ENCODE measurements at places on chromosomes 12 and 14.

DNA sequence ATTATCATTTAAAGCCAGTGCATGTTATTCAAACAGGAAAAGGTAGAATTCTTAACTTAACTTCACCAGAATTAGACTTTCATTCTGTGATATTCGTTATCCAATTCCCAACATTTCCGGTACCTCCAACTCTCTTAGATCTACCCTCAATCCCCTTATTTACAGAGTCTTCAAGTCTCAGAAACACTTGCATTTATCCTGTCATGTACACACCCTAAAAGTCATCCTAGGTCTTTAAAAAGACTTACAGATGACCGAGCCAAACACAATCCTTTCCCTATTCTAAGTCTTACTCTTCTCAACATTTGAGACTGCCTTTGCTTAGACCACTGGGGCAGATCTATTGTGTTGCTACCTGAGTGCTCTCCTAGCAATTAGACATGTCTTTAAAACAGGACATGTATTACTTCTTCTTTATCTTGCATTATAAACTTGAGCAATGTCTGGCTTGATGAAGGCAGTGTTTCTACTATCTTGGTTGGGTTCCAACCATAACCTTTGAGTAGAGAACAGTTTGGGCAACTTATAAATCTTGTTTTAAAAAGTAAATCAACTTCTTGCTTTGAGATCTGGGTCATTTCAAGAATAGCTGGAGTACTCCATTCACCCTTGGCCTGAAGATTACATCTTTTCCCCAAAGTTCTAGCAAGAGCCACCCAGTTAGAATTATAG lies 140.6 kb upstream of the PLEKHG7 start:
- DNase-seq = no peak

DNA sequence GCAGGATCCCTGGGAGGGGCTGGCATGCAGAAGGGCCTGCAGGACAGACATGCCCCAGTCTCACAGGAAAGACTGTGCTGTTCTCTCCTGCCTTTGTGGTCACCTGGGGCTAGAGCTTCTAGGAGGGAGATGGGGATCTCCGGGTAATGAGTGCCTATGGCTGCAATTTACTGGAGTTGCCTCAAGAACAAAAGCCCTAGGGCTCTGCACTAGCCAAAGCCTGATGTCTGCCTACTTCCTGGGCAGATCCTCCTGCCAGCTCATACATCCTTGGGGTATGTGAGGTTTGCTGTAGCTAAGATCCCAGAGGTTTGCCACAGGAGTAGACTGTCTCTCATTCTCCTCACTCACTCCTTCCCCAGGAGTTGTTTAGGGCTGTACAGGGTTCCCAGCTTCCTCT lies 106.9 kb upstream of the PPFIA2 start:
- DNase-seq = no peak

DNA sequence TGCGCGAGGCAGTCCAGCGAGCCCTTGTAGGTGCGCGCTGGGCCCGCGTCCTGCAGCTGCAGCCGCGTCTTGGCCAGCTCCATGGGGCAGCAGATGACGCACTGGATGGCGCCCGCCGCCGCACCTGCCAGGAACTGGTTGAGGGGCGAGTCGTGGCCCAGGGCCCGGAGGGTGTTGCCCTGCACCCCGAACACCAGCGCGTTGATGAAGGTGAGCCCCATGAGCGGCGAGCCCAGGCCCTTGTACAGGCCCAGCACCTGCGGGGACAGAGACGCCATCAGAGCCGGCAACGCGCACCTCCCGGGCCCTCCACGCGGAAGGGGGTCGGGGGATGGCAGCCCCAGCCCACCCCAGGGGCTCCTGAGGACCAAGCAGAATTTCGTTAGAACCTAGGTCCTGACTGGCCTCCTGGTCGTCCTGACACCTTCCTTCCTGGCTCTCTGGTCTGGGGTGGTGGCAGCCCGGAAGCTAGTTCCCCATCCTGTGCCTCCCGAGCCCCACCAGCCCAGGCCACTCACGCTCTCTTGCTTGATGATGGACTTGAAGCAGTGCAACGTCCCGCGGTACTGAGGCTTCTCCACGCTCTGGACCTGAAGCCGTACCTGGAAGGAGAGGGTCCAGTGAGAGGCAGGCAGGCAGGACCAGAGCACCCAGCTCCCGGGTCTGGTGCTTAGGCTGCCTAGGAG lies 13.3 kb downstream of the SLC25A29 start:
- no peak for DNase-seq

GRCh38 chr14:44763356-44763755 lies 198.4 kb downstream of the KLHL28 start:
- no peak for DNase-seq

DNA sequence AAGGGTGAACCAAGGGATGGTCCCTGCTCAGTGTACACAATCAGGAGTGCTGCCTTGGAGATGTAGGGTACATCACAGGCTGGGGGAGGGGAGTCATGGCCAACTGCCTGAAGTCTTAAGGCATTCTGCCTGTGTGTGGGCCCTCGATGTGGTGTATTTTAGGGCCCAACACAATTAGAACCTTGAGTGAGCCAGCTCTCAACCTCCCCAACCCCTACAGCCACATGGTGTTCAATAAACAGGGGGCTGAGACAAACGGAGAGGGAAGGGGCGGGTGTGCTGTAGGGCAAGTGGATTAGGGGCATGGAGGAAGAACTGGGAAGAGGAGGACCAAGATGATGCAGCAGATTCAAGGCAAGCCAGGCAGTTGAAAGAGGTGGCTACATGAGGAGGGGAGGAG lies 8.6 kb upstream of the CHD4 start:
- DNase-seq = no peak

DNA sequence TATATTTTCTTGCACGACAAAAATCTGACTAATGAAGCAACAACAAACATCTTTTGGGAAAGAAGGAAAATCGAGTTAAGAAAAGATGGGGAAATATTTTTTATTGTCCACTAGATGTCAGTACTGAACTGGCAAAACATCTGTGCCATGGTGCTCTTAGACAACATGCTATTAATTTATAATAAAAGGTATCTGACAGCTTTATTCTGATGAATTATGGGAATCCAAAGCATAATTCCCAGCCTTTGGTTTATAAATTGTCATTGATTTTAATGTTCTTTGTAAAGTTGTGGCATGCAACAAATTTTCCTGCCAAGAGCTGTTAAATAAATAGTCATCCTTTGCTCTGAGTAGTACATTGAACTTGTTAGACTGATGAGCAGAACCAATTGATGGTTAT lies 231.2 kb downstream of the ETNK1 start:
- DNase-seq = no peak

- DNase-seq = no peak
Observed at GRCh38 chr14:54567224-54567638, 303 bp downstream of the SAMD4A start.

DNA sequence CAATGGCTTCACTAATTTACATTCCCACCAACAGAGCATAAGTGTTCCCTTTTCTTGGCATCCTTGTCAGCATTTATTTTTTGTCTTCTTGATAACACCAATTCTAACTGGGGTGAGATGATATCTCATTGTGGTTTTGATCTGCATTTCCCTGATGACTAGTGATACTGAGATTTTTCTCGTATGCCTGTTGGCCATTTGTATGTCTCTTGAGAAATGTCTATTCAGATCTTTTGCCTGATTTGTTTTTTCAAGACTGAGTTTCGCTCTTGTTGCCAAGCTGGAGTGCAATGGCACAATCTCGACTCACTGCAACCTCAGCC lies 4.7 kb upstream of the PLD4 start:
- no peak for DNase-seq

DNA sequence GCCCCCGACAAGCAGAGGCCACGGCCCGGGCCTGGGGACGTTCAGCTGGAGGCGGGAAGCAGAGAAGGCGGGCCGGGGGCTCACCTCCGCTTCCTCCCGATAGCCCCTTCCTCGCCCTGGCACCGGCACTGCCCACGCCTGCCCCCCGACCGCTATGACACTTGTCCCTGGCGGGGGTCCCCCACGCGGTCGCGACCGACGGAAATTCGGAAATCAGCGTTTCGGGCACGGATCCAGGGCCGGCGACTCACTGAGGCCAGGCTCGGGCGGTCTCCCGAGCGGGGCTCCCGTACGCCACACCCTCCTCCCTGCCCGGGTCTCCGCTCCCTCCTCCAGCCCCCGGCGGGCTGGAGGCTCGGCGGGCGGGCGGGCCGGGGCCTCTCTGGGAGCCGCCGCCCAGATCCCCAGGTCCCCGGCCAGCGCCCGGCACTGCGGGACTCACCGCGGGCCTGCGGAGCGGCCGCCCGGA lies 581 bp downstream of the PITPNM2 start:
- DNase-seq = peak; percentile 6

GRCh38 chr12:100141998-100142850 lies 450 bp downstream of the BLTP3B start:
- peak; percentile 33 for DNase-seq

- no peak for DNase-seq
Observed at GRCh38 chr12:42961395-42961794, 371.8 kb upstream of the PRICKLE1 start.
